NCI-H2107 (cell line): ENCODE measurements at places on chromosomes 1 and 21.

DNA sequence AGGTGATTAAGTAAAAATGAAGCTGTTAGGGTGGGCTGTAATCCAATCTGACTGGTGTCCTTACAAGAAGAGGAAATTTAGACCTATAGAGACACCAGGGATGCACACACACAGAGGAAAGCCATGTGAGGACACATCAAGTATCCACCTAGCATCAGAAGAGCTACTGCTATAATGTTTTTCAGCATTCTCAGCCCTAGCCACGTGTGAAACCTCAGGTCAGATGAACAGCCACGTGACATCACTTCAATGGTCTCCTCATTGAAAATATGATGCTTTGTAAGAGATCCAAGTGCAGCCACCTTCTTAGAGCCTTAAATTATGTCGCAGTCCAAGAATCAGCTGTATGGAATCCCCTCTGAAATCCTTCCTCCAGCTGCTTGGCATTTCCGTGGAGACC, 65.1 kb downstream of the C1orf87 start:
- no peak for DNase-seq

- DNase-seq: no peak
These were observed 687.7 kb upstream of the ADGRL4 start for GRCh38 chr1:79694241-79694640.

DNA sequence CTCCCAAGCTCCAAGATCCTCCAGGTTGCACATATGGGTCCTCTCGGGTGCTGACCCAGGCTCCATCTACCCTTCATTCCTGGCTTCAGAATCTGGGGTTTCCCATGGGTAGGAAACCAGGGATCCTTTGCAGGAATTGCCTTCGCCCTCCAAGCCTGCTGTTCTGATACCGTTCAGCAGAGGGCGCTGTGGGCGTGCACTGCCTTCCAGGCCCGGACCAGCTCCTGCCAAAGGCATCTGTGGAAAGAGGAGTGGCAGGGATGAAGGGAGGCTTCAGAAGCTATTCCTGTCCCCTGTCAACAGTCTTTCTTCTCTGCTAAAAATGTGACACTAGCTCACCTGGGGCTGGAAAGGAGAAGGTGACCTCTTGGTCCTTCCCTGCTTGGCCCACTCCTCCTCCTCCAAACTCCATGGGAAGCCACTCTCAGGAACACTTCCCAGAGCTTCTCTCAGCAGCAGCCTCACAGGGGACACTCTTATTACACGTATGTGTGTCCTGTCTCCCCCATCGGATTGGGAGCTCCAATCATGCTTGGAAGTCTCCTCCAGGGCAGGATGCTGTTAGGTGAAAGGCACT, 71.2 kb downstream of the VWA5B1 start:
- no peak for DNase-seq

DNA sequence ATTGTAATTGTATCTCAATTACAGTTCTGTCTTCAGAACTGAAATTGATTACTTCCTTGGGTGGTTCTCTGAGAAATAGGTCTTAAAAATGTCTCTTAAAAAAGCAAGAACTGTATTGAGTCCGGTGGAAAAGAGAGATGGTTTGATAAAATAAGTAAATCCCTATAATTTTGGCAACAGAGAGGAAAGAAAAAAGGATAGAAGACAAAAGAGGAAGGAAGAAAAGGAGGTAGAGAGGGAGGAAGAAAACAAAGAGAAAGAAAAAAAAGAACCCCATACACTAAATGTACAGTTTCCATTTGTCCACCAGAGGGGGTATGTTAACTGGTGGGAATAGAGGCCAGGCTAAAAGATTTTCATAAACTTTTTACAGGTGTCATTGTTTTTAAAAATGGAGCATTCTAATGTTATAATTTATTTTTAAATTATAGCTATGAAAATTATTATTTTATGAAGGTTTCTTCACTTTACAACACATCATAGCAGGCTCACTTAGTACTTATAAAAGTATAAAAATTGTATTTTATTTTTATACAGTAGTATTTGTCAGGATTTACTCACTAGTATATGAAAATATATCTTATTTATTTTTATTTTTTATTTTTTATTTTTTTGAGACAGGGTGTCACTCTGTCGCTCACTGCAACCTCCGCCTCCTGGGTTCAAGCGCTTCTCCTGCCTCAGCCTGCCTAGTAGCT, 2.1 kb upstream of the UBE2T start:
- DNase-seq: peak; percentile 56

- no peak for DNase-seq
These were observed 2.6 kb downstream of the GLRX2 start for GRCh38 chr1:193102662-193103061.

GRCh38 chr1:243784506-243784905, 65.5 kb downstream of the AKT3 start:
- DNase-seq: no peak

DNA sequence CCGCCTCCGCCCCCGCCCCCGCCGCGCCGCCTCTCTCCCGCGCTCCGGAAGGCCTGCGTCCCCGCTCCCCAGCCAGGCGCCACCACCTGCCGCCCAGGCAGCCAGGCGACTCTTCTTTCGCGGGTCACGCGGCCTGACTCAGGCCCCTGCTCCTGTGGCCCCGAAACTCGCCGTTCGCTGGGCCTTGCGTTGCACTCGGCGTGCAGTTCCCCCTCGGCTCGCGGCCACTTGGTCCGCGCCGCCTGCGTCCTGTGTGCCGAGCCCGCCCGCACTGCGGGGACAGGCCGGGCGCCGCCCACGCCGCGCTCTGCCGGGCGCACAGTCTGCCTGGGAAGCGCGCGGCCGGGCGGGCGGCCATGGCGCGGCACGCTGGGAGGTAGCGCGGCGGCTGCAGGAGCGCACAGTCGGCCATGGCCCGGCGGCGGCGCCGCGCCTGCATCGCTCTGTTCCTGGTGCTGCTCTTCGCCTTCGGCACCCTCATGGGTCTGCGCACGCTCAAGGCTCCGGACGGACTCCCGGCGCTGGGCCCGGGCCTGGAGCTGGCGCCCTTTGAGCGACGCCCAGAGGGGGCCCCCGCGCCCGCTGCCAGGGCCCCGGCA, at the start of gene MANEAL:
TSS of gene MANEAL (plus strand) at position 75 of the 599 bp plus-strand sequence. CDS start at position 411, 336 bp downstream.
- no peak for DNase-seq

DNA sequence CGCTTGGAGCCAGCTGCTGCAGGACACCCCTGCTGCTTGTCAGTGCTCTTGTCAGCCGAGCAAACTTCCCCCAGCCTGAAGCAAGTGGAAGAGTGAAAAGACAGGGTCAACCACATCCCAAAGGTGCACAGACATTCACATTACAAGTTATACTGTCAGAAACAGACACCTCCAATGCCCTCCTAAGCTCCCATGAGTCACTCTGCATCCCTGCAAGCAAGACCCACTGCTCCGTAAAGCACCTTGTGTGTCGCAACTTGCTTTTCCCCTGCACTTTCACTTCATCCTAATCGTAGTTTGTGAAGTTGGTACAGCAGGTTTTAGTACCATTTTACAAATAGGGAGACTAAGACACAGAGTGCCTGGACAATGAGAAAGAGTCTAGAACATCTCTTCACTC, 51.1 kb downstream of the KCNH1 start:
- no peak for DNase-seq

DNA sequence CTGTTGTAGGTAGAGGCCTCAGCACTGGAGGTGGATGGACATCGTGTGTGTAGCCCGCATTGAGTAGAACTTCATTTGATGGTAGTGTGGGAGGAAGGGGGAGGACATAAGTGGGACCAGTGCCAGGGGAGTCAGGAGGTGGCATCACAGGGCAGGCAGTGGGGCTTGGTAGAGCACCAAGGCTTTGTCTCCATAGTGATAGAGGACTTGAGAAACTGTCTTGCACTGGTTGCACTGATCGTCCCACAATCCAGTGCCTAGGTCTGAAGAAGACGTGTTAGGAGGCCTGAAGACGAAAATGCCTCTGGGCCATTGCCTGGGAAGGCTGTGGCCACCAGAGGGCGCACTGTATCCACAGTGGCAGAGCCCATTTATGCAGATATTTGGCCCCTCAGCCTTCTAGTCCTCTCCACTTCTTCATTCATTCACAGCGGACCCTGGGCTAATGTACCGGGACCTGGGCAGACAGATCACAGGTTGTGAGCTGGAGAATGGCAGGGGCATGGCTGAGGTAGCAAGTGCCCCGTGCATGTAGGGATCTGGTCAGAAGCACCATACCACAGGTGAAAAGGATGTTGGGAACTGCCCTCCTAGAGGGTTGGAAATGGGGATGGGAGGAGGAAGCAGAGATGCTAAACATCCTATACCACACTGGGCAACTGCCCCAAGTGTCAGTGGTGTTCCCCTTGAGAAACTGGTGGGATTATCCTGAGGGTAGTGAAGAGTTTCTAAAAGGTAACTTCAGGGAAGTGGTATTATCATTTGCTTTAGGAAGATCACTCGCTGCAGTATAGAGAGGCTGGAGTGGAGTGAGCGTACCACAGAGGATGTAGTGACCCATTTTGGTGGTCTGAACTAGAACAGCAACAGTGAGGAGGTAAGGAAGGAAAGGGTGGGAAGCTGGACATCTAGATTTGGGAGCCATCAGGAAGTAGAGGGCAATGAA, 95.3 kb downstream of the PIK3R3 start:
- DNase-seq: peak; percentile 84

DNA sequence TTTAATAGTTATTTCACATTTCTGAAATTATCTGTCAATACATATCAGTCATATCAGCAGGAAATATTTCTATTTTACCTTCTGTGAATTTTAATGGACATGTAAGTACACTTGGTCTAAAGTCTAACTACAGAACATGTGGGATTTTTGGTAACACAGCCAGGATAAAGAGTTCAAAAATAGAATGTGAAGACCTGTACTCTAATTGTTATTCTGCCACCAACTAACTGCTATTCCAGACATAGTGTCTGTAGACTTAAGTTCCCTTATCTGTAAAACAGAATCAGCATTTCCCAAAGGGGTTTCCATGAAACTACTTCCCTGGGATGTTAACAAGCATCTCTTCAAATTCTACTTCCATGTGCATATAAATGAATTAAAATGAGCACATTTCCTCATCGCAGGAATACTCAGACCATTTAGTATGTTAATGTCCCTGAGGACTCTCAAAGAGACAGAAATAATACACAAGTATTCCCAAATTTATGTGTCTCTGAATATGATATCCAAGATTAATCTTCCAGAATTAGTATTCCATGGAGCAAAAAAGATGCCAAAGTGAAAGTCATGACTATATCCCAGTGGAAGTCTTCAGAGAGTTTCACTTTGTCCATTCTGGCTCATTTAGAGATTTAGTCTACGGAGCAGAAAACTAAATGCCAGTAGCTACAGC, 325.6 kb downstream of the NEGR1 start:
- no peak for DNase-seq

DNA sequence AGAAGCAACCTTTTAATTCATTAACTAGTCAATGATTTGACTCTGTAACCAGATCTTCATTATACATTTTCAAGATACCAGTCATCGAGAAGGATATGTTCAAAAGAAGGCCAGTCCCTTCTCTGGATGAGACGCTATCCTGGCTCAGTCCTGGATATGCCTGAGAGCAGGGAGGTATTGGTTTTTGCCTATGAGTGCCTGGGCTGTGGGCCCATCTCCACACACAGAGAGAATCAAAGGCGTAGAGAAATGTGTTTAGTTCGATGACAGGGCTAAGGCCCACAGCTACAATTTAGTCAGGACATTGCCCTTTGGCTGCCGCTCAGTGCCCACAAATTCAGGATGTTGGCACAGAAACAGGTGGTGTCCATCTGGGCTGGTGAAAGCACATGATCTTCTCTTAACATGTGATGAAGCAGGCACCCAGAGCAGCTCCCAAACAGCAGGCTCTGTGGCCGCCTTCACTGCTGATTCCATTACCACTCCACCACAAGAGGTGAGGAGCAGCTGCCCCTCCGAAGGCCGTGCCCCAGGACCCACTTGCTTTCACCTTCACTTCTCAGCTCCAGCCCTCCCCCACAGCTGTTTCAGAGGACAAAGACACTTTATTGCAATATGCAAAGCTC, 24.7 kb downstream of the ACKR1 start:
- no peak for DNase-seq

DNA sequence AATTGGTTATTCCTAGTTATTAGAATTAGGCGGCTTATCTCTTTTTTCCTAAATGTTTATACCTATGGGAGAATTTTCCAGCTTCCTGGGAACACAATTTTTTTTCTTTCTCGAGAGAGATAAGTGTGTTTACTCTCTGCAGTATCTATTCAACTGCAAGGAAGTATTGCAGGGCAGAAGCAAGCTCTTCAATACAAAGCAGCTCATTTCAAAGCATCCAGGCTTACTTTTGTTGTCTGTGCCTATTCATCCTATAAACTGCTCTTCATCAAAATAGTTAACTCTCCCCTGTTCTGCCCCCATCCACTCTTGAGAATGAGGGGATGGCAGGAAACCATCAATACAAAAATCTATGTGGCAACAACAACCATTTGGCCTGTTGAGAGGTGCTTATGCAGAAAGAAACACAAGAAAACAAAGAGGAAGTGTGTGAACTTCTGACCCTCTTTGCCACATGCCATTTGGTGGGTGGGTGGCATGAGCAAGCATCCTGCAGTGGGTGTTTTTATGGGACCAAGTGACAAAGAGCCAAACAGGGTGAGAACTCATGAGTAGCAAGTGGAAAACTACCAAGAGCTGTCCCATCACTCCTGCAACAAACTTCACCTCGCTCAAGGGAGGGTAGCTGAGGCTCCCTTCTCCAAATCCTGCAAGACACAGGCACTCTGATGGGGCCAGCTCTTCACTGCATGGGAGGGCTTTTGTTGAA, 50.6 kb upstream of the MRPS6 start:
- DNase-seq: no peak

GRCh38 chr1:153030895-153031294, at the start of gene SPRR1B:
Gene SPRR1B, plus strand, starts transcription at chr1:153031203. Its CDS starts 1,143 bp downstream, at chr1:153032346.
- DNase-seq: no peak

DNA sequence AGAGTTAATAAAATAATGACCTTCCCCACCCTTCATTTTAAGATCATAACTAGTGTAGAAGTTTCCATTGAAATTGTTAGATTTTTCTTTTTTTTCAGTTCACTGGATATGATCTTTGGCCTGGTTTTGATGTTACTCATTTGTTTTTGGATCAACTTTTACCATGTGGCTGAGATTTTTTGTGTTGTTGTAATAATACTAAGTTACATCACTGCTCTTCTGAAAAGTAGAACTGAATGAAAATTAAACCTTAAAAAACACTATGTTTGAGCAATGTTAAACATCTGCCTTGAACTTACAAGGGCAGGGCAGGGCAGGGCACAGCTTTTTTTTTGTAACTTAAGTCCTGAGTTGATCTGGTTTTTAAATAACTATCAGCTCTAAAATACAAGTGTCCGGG, 204.8 kb upstream of the ADAMTS5 start:
- no peak for DNase-seq

DNA sequence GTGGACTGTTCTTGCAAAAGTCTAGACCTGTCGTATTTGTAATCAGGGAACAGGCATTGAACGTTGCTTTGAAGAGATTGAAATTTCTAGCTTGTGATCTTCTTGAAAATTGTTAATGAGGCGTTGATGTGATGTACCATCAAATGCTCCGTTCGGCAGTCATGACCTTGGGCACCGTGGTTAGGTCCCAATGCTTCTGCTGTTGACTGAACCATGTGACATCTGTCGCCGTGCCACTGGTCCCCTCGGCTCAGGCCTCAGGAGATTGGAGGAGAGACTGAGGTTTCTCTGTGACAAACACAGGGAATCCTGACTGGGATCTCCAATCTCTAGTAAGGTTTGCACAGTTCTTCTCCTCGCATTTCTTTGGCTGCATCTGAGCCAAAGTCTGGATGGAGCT, 18.1 kb upstream of the KCNAB2 start:
- DNase-seq: no peak
